ENCODE measurements at places on chromosomes 12 and 14.

DNA sequence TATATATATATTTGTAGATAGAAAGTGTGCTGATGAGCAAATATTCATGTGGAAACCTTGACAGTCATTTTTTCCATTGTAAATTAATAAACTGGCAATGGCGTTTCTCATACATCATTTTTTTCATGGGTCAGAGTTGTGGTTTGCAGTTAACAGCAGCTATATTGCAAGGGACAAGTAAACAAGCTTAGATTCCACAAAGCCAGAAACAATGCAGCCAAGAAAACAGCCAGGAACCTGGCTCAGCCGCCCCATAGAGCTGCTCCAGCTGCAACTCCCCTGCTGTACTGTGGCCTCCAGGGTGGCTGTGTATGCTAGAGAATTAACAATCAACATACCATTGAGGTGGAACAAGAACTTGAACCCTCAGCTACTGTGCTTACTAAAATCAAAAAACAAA, 298.2 kb downstream of the TMEM132D start:
- no peak for DNase-seq

GRCh38 chr12:59737725-59738463, 142.1 kb downstream of the SLC16A7 start:
- DNase-seq = no peak

DNA sequence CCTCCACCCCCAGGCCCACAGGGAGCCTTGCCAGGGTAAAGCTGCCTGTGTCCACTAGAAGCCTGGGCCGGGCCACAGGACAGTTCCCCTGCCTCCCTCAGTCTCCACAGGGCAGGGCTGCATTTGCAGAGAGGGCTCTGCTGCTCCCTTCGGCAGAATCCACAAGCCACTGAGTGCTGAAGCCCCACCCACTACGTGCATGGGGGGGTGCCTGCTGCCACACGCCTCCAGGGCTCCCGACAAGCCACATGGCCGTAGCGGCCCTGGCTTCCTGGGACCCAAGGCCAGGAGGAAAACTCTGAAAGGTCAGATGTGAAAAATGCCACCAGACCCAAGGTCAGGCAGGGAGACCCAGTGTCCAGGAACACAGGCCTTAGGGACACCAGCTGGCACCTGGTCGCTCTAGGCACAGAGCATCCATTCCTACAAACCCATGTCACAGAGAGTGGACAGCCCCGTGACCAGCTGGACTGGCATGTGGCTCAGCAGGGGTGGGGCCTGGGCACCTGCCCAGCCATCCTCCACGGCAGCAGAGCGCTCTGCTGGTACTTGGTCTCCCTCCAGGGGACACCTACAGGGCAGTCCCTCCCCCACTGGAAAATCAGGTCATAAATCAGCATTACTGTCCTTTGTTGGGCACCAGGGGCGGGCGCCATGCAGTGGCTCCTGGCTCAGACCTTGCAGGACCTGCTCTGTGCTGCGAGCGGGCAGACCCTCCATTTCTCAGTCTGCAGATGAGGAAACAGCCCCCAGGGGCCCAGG, 42.9 kb downstream of the CCDC85C start:
- DNase-seq = no peak

- no peak for DNase-seq
These were observed 4.6 kb downstream of the TMEM120B start for GRCh38 chr12:121717041-121717699.

DNA sequence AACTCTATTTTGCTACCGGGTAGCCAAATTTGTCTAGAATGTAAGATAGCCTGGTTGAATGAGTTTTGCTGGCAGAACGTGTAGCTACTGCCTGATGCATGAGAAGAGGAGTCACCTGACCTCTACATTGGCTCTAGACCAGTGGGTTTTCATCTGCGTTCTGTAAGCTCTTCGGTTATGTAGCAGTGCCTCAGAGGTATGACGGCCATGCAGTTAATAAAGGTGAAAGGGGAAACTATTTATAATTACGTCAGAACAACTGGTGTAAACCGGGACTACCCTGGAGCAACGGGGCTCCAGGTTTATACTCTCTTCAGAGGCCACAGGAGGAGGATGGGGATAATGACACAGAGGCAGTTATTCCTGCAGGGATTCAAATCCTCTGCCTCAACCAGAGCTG, 173.4 kb upstream of the KITLG start:
- DNase-seq = no peak

- no peak for DNase-seq
These were observed 7.2 kb downstream of the ERC1 start for GRCh38 chr12:998020-998874.

- DNase-seq = no peak
These were observed 663 bp downstream of the ANKRD33 start for GRCh38 chr12:51888316-51889215.

DNA sequence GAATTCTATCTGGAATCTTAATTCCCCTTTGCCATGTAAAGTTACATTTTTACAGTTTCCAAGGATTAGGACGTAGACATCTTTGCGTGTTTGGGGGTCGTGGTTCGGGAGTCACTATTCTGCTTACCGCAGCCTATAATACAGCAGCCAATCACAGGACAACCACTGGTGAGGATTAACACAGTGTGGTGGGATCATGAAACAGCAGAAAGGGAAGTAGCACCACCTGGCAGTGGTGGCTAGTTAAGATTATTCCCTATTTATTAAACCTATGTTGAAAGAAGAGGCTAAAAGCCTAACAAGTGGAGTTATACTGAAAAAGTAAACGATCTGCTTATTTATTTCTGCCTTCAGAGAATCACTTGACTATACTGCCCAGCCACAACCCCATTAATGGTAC, 71.7 kb downstream of the IPO8 start:
- no peak for DNase-seq

GRCh38 chr14:95886366-95887056, 9.9 kb downstream of the TUNAR start:
- DNase-seq = no peak

GRCh38 chr12:117875744-117876435, 92.9 kb downstream of the KSR2 start:
- DNase-seq = peak; percentile 69

DNA sequence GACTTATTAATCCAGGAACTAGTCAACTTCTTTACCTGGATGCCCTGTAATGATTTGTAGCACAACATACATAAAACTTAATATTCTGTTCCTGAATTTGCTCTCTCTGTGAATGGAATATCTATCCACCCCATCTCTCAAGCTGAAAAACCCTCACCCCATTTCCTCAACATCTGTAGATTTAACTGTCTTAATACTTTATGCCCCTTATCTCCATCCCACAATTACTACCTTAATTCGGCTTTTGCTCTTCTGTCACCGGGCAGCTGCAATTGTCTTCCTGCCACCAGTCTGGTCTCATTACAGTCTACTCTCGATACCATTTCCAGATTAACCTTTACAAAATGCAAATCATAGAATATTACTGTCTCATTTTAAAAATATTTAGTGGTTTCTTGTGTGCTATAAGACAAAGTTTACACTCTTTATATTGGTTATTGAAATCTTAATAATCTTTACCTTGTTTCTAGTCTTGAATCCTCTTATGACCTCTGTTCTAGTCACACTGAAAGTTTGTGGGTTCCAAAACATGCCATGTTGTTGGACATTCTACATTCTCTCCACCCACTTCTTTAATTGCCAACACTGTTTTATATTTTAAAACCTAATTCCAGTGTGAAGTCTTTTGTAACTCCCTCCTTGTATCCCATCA, 347.3 kb downstream of the RAD51B start:
- DNase-seq = no peak

GRCh38 chr12:108948367-108948766, 68.5 kb downstream of the DAO start:
- no peak for DNase-seq

- no peak for DNase-seq
These were observed 1636.5 kb upstream of the SEL1L start for GRCh38 chr14:83170165-83170564.

- DNase-seq = no peak
These were observed 1108.8 kb upstream of the SEL1L start for GRCh38 chr14:82642425-82642824.

DNA sequence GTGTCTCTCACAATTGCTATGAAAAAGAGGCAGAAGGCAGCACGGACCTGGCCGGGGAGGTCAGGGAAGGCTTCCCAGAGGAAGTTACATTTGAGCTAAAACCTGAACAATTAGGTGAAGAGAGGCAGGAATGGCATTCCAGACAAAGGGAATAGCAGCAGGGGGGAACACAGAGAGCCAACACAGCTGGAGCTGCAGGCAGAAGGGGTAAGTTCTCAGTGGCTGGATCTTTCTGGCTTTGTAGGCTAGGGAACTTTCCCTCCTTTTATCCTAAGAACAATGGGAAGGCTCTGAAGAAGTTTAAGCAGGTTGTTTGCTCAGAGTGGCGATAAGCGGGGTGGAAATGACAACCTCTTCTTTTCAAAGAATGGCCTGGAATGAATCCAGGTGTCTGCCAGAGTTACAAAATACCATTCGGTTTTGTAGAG, 100.0 kb downstream of the PRIMA1 start:
- no peak for DNase-seq

GRCh38 chr14:70663707-70664179, 22.0 kb downstream of the TTC9 start:
- no peak for DNase-seq

DNA sequence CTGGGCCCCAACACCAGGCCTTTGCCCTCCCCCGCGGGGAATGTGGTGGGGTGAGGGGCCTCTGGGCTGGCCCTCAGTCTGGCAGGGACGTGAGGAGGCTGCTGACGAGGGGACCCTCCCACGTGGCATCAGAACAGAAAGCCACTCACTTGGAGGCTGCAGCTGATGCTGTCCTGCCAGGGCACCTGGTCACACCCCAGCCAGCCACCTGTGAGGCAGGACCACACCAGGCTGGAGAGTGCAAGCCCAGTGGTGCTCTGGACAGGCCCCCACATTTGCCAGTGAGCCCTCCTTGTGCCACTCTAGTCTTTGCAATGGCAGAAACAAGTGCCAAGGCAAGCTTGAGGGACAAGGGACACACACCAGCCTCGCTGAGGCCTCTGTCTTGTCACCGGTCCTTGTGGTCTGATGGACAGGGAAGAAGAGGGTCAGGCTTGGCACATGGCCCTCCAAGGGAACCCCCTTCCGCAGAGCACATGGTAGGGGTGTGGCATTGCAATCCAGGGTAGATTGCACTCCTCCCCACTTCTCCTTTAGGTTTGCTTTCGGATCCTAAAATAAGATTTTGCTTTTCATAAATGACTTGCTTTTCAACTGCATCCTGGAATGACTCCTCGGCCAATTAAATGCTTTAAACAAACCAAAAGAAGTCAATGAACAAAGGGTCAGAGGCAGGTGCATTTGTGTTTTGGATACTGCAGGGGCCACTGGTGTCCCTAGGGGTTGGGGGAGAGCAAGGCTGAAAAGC, 53.7 kb downstream of the CCDC88C start:
- no peak for DNase-seq

DNA sequence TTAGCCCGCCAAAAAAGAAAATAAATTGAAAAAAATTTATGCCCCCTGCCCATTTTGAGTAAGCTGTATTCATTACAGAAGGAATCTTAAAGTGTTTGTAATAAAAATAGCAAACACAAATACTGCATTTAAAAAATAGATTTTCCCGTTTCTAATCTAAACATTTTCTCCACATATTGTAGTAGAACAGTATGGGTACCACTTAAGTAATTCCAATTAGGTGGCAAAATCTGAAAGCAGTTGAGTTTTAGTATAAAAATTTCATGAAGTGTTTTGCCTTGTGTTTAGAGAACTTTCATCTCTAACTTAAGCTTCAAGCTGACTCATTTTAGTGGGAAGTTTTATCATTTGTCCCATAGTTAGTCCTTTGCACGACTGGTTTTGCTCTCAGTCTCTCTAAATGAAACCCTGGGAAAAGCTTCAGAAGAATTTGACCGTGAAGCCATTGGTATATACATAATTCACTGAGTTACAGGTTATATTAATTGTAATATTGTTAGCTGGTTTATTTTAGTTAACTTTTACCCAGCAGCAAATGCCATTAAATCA, 214.6 kb downstream of the ERC1 start:
- no peak for DNase-seq

GRCh38 chr12:122836027-122836921, 1.0 kb downstream of the HIP1R start:
- DNase-seq = no peak

DNA sequence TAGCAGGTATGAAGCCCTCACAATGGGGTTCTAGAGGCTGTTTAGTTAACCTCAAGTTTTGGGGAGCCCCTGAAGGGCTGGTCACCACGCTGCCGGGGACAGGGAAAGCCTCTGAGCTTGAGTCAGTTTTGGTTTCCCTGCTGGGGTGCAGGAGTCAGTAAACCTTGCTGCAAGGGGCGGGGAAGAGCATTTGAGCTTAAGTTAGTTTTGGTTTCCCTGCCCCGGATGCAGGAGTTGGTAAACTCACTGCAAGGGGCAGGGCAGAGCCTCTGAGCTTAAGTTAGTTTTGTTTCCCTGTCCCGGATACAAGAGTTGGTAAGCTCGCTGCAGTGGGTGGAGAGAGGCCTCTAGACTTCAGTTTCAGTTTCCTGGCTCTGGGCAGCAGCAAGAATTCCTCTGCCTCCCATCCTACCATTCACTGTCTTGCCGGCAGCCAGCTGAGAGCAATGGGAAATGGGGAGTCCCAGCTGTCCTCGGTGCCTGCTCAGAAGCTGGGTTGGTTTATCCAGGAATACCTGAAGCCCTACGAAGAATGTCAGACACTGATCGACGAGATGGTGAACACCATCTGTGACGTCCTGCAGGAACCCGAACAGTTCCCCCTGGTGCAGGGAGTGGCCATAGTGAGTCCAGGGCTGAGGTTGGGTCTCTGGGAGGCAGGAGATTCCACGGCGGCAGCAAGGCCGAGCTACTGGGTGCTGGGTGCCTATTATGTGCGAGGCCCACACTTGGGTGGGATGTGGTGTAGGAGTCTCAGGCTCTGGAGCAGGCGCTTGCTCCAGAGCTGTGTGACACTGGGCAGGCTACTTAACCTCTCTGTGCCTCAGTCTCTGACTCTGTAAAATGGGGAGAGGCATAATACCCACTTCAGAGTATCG, at the start of gene OAS2:
Gene OAS2, plus strand, starts transcription at position 357 of the 878 bp plus-strand sequence. Its CDS starts 90 bp downstream, at position 447.
- DNase-seq = no peak

DNA sequence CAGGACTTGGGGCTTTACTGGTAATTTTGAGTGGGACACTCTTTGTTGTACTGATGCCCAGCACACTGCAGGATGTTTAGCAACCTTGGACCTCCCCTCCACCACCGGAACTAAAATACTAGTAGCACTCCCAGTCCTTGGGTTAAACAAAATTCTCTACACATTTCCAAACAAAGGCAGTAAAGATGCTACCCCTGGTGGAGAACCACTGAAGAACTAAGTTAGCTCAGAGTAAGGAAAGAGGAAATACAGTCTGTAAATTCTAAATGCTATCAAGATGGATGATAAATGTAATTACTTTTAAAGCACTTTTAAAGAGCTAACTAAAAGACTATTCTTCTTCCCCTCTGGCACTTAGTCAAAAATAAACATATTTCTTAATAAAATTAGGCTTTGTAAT, 64.1 kb downstream of the LRP6 start:
- DNase-seq = no peak

Data from NCI-H1092 (cell line).